ENCODE measurements at places on chromosomes 6 and 20.

DNA sequence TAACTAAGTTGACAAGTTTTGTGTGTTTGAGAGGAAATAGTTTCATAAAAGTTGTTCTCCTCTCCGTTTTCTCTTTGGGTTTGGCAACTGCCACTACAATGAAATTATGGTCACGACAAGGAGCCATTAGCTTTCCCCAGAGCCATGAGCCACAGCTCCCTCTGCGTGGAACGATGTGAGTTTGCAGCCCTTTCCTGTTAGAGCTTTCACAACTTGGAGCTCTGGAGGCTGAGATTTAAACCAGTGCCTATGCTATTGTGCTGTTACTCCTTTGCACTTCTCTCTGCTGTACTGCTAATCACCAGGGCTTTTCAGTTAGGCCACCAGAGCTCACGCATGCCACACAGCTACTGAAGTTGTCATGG is 29.3 kb upstream of the TXNDC5 start:
- DNase-seq = no peak

DNA sequence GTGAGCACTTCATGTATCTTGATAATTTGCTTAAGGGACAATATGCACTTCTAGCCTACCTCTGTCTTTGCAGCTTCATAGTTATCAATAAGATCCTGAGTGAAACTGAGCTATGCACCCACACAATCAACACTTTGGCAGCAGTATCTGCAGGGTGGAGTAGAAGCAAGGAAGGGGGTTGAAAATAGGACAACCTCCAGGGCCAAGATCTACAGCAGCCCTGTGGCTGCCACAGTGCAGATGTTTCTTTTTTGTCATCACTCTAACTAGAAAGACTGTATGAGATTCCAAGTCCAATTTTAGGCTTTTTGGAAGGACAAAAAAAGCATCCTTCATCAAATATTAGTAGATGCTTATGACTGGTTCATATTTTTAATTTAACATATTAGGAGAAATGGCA is 336.1 kb upstream of the CITED2 start:
- DNase-seq = no peak

DNA sequence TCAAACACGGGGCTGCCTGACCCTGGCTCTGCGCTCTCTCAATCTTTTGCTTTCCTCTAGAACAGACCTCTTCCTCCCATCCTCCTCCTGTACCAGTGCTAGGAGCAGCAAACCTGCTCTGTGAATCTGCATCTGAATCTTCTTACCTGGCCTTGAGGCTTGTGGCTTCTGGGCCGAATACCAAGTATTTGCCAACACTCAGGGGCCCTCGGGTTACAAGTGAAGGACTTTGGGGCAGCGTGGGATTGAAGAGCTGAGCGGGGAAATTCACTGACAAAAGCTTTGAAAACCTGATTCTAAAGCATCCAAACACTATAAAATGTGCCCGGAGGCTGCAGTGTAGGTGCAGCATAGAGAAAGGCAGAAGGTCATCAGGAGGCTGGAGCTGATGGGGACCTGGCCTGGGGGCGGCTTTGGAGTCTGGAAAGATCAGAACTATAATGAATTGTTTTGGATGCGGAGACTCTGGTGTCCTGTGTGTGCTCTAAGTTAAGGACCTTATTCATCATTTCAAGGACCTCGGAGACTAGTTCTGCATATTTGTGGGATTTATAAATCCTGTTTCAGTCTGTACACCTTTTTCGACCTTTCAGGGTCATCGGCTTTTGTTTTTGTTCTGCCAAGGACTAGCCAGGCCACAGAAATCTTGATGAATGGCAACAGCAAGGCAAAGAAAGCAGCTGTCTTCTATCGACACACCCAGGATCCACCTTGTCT is 16.4 kb upstream of the IGF2R start:
- no peak for DNase-seq

DNA sequence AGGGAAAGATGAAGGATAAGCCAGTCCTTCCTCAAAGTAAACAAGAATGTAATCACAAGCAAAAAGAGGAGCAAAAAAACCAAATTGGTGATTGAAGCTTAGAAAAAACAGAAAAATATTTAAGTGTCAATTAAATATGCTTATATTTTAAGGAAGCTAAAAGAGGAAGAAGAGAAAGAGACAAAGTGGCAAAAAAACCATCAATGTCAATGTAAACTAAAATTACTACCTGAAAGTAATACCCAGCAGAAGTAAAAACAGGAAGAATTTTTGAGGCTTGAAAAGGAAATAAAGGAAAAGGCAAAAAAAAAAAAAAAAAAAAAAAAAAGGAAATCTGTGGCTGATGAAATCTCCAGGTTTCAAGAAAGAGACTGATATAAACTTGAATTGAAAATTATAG is 36.2 kb upstream of the OGFRL1 start:
- no peak for DNase-seq

- no peak for DNase-seq
These were observed 55.9 kb downstream of the YTHDF1 start for GRCh38 chr20:63159826-63160640.

DNA sequence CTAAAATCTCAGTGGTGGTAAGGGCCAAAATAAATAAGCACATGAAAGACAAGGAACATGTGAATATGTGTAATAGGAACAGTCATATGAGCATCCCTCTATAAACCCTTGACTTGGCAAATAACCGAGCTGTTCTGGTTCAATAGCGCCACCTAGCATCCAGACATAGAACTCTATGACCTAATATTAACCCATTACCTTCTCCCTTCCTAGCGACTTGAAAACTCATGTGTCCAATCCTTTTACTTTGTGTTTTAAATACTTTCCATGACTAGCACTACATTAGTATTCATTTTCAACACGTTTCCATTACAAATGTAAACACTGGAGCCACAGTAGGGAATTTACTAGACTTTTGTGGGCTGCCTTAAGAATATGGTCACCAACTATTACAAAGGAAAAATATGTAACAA is 279.7 kb downstream of the UST start:
- DNase-seq = no peak

DNA sequence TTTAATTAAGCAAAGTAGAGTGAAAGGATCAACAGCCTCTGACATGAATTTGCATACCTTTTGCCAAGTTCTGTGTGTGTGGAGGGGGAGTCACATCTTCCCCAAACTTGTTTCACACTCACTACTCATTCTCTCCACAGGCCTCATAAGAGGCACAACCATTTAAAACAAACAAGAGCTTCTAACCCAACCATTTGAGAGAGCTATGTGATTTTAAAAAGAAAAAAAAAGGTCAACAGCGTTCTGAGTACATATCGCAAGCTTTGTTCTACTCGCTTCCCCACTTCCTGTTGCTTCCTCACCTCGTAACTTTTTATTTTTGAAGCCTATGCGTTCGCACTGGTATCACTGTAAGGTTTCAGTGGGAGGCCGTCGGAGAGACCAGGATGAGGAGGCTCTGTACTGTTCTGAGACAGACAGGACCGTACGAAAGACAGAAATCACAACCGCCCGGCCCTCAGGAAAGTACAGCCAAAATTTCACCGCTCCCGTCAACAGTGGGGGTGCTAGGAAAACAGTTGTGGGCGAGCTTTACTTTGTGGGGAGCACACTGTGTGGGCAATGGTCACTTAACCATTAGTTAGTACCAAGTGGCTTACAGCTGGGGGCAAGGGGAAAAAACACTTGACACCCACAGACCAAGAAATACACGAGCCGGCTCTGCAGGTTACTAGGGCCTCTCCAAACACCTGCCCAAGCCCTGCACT is 61.3 kb downstream of the TRERF1 start:
- no peak for DNase-seq

DNA sequence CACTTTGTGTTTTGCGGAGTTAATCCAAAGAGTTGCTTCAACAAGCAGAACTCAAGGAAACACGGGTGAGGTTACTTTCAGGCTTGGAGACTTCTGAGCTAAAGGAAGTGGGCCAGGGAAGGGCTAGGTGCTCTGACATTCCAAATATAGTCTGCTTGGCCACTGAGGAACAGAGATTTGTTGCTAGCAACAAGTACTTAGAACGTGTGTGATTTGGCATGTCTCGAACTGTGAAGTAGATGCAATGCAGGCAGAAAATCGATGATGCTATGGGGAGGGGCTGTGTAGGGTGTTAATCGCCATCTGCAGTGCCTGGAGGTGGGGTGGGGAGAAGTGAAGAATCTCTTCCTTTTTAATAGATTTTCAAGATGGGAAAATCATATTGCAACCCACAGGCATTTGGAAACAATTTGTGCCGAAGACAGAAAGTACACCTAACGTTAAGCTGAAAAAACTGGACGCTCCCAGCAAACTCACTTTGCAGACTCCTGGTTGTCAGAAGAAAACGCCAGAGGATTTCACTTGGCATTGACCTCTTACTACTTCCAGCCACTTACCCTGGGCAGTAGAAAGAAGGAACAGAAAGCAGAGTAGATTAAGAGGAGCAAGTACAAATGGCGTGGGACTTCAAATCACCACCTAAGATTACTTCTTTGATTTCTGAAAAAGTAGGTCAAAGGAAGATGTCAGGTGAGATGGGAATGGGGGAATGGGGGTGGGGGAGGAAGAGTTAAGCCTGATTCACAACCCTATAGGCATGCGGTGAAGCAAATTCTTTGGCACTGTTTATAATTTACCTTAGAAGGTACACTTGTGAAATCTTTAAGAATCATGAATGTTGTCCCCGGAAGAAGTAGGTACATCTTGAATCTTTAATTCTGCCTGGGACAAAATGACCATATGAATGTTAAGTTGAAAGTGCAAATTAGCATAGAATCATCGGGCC is 314.1 kb downstream of the CD83 start:
- DNase-seq = no peak

DNA sequence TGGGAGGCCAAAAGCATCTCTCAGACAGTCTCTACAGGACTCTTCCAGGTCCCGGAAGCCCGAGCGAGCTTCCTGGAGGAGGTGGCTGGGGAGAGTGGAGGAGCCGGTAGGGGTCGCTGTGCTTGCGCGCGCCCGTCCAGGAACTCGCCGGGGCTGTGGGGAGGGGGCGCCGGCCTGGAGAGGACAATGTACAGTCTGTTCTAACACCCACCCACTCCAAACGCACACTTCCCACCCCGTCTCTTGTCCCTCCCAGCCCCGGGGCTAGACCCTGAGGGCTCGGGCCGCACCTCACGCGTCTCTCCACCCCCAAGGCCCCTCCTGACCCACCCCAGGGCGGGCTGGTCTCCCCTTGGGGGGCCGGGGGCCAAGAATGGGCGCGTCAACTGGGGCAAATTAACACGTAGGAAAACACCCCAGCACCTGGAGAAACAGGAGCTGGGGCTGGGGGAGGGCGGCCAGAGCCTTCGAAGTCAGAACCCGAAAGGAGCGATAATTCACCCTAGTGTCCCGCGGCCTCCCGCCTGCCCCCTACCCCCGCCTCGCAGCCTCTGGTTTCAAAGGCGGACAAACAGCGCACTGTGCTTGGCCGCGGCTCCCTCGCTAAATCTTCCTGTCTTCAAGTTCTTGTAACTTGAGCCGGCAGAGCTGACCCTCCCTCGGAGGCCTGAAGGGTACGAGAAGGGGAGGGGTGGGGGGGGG is 103.2 kb upstream of the FOXP4 start:
- DNase-seq = no peak

DNA sequence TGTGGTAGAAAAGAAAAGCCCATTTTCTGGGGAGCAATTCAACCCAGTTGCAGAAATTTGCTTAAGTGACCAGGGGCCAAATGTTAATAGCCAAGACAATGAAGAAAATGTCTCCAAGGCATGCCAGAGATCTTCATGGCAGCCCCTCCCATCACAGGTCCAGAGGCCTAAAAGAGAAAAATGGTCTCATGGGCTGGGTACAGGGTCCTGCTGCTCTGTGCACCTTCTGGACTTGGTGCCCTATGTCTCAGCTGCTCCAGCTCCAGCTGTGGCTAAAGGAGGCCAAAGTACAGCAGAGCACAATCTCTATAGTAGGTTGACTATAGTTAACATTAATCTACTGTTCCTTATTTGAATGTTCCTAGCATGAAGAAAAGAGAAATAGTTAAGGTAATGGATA is 44.7 kb downstream of the FRK start:
- no peak for DNase-seq

- DNase-seq = no peak
These were observed 9.7 kb downstream of the MAPRE1 start for GRCh38 chr20:32829311-32830005.

DNA sequence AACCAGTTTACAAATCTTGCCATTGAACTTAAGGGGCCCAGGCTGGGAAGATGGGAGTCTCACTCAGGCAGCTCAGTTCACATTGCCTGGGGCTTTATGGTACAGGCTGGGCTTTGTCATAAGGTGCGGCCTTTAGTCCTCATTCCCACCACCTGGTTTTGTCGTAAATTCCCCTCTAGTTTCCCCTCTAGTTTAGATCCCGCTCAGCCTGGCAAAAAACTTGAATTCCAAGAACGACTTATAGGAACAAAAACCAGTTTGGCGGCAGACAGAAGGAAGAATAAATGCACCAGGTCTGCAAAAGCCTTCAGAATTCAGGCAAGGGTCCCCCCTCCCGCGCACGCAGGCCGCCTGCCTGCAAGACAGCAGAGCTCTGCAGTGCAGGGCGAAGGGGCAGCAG is 4.1 kb downstream of the BMP7 start:
- no peak for DNase-seq

DNA sequence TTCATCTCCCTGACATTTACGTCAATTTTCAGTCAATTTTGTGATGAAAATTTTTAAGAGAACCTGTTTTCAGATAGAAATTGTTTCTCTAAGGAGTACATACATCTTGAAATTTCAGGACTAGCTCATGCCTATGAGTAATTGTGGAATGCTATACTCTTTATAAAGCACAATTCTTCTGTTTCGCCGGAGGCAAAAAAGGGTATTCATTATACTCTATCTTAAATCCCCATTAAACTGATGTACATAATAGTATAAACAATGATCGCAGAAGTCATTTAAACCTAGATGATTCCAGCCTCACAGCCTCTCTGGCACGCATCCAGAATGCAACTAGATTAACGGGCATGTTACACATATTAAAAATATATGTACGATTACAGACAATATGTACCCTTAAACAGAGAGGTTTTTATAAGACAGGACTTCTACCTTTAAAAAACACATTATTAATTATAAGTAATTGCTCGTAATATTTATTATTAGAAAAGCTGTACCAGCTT is 62.6 kb downstream of the NRSN1 start:
- DNase-seq = no peak

GRCh38 chr6:167786853-167787675 is 39.6 kb upstream of the AFDN start:
- no peak for DNase-seq

DNA sequence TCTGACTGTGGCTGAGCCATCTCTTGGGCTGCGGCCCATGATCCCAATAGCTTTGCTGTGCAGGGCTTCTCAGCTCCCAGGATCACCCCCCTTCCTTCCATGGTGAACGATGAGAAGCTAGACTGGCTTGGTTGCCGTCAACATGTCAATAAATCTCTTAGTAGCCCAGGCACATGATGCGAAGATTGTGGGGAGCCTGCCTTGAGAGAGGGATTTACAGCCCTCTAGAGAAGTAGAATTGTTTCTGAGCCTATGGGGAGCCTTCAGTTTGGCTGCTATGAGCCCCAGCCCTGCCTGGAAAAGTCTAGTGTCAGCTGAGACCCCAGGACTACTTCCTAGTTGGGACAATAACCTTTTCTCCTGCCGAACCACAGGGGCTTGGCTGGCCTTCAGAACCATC is 3.3 kb upstream of the PIGT start:
- no peak for DNase-seq

DNA sequence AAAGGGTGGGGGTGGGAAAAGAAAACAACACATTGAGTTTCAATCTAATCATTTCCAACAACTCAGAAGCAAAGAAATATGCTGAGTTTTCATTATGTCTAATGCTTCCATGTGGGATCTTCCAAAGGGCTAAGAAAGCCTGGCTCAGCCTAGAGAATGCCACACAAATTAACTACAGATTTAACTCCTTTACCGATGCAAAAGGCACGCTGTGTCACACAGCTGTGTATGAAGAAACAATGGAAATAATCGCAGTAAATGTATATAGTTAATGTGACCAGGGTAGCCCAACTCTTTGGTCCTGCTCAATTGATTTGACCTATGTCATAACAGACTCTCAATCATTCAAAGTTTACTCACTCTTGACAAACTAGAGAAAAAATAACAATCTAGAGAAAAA is 17.8 kb downstream of the B4GALT5 start:
- no peak for DNase-seq

Data from cerebellar nuclear complex (tissue), 1 donor.